ENCODE measurements at places on chromosomes 1 and 21.
A peak's percentile ranks its signal among the peaks of the same experiment; 100 is the strongest.

GRCh38 chr1:221672239-221672645 lies 69.6 kb downstream of the DUSP10 start:
- DNase-seq, result no peak

- DNase-seq, result no peak
Observed at GRCh38 chr1:174206148-174206836, 47.0 kb downstream of the RABGAP1L start.

GRCh38 chr1:51230501-51231078 lies 5.5 kb upstream of the RNF11 start:
- DNase-seq, result no peak

DNA sequence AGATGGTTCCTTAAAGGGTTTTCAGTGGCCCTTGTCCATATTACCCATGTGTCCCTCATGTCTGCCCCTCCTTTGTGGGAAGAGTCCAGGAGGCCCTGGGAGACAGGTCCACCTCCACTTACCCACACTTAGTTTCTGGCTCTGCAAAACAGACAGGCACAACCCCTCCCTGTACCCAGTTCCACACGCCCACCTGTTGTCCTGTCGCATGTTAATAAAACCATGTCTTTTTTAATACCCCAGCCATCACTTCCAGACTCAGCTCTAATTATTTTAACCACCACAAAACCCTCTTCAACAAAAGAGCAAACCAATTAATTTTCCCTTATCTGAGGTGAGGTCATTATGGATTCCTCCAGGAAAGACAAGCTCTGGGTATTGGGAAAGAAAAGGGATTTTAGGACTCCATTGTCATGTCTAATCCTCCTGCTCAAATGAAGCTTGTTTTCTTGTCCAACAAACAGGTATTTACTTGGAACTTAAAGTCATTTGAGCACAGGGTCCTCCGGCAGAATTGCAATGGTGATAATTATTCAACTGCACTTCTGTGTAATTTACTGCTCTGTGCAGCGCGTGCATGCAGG lies 68.9 kb downstream of the CCDC185 start:
- DNase-seq, result no peak

DNA sequence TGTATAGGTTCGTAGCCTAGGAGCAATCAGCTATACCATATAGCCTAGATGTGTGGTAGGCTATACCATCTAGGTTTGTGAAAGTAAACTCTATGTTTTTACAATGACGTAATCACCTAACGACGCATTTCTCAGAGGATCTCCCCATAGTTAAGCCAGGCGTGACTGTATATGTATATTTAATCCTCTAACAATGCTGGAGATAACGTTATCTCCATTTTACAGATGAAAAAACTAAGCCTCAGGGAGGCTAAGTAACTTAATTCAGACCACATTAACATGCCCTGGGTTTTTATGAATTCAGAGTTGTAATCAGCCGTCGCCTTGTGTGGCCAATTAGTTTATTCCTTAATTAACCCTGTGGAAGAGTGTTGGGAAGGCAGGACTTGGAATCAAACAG lies 107.7 kb upstream of the PLXNA2 start:
- DNase-seq, result no peak

- DNase-seq, result no peak
Observed at GRCh38 chr1:183694066-183694465, 41.0 kb upstream of the APOBEC4 start.

DNA sequence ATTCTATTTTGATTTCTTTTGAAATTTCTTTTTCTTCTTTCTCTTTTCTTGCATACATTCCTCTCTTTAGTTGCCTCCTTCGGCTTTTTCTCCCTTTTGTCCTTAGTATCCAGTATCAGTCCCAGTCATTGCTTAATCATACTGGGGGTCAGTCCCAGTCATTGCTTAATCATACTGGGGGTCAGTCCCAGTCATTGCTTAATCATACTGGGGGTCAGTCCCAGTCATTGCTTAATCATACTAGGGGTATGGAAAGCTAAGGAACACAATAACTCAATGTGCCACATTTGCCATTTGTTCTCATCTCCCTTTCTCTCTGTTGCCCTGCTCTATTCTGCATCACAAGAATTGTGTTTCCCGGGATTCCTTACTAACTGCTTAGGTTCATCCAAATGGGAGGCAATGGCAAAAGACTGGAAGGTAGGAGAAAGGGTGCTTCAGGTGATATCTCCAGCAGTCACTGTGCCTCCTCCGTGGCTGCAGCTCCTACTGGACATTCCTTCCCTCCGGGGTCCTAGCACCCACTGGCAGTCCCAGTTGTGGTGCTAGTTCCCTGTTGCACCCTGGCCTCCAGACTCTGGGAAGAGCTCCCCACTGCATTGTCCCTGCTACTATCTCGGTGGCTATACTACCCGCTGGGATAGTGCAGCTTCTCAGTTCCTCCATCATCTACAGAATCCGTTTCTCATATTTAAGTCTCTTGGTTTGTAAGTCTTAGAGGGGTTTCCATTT lies 32.6 kb upstream of the LAMC1 start:
- no peak for DNase-seq

DNA sequence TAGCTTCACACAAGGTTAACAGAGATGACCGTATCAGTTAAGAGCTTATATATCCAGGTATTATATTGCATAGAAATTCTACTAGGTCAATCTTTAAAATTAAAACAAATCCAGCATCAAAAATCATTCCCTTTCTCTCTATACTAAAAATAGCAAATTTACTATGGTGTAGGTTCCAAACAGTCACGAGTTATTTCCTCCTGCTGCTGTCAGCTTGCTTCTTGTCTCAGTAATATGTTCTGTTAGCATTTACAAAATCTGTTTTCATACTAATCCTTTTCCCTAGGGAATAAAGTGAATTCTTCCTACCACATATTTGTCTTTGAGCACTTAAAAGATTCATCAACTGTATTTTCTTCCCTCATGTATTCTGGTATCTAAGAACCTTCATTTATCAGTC lies 2.5 kb downstream of the WDR26 start:
- DNase-seq, result no peak

- DNase-seq, result no peak
Observed at GRCh38 chr1:29523576-29523975, 287.3 kb downstream of the PTPRU start.

GRCh38 chr1:31036749-31037500 lies 28.6 kb downstream of the PUM1 start:
- no peak for DNase-seq

GRCh38 chr1:219480011-219480410 lies 132.9 kb downstream of the ZC3H11B start:
- DNase-seq, result no peak

GRCh38 chr1:203177036-203177405 lies 1.4 kb upstream of the MYBPH start:
- no peak for DNase-seq

DNA sequence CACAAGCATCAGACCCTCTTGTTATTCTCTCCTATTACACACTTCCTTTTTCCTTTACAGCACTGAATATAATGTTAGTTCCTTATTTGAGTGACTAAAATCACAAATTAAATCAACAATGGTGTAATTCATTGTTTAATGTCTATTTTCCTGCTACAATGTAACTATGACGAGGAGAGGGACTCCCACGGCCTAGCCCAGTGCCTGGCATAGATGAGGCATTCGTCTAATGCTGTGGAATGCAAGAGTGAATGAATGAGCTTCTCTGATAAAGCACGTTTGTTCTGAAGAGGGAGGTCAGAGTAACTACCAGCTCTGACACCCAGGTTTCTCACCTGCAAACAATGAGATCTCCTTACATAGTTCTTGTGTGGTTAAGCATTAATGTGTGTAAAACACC lies 479.4 kb downstream of the OMA1 start:
- no peak for DNase-seq

DNA sequence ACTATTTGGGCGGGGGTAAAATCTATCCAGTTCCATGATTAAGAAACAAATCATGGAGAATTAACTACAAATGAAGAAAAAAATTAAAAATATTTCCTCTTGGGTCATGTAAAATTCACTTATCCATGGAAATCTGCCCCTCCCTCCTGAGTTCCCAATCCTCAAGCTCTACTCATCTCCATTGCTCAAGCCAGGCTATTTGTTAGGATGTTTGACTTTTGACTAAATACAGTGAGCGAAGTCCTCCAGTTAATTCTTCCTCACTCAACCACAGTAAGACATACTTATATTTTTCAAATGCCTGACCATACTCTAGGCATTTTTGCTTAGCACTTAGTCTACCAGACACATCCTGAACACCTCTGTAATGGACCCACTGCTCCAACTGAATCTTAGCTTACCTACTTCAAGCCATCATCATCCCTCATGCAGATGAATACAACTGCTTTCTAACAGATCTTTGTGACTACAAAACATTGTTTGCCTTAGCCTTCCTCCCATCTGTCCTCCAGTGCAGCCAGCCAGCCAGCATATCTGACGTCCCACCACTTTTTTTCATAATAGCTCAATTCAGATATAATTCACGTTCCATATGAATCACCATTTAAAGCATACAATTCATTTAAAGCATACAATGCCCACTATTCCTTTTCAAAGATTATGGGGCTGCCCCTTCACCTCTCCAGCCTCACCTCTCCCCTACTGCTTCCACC lies 154.2 kb downstream of the RERE start:
- DNase-seq, result no peak

DNA sequence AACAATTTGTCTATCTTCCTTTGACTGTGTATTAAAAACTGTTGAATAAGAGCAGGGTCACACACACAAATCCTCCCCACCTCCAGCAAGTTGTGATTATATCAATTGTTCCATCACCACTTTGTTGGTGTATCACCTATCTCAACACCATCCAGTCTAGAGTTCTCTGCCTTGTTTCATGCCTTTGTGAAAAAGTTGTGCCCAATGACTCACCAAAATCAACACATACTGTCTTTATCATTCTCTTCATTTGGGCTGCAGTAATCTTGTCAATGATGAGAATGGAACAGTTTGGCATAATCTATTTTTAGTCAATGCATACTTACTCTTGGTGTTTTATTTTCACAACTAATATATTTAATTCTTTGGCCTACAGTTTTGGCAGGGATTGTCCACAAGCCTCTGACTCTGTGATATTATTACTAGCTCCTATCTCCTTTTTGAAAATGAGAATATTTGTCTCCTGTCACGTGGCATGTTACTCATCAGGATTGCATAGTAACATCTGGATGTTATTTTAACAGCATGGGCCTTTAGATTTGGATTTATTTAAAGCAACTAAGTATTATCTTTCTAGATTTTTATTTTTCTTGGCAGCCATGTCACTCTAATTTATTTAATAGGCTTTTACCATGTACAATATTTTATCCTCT lies 5.1 kb downstream of the C1orf87 start:
- DNase-seq, result no peak

- no peak for DNase-seq
Observed at GRCh38 chr1:10504249-10504648, 29.5 kb downstream of the PEX14 start.

DNA sequence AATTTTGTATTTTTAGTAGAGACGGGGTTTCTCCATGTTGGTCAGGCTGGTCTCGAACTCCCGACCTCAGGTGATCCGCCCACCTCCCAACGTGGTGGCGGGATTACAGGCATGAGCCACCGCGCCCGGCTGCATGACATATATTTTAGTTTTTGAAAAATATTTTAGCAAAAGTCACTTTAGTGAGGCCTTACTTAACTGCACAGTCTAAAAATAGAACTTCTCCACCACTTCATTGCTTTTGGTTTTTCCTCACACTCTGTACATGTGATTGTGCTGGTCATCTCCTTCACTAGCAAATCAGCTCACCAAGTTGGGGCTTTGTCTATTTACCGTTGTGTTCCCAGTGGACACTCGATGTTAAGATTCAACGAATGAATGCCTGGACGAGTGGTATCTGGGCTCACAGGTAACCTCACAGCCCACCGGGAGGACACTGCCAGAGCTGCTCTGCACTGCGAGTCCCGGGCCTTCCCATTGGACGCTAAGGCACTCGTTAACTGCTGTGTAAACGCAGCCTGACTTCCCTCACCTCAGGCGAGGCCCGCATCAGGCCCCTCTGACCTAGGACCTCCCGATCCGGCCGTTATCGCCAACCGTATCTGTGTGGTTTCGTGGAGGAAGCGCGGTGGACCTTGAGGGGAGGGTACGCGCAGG lies 14.0 kb upstream of the ZNF692 start:
- DNase-seq, result peak; percentile 41

GRCh38 chr1:168766568-168766967 lies 37.6 kb upstream of the DPT start:
- DNase-seq, result no peak

DNA sequence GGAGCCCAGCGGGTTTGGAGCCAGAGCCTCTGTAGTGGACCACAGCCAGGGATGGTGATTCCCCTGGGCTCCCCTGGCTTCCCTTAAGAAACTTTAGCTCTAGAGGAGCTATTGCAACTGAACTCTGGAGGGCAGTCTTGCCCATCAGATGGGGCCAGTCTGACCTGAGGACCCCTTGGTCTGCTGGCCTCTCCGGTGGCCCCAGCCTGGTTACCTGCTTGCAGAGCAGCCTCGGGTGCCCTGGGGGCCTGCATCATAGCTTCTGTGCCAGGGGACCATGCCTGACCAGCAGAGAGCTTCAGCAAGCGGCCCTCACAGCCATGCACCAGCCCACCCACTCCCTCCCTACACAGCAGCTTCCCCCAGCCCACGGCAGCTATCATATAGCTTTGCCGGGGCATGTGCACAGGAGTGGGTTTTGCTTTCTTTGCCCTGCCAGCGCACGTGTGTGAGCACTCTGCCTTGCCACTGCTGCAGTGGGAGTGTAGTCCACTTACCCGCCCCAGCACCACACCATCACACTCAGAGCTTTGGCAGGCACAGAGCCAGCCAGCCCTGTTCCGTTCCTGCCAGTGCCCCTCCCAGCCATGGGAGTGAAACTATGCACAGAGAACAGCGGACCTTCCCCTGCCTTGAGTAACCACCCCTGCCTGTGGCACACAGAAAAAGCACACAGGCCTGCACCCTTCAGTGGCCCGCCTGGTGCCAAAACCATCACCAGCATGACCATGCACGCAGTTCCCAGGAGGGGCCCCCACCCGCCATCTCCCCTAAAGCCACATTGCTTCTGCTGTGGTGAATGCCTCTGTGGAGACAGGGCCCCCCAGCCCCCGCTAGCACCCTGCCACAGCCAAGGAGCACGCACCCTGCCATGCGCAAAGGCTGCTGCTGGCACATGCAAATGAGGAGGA lies 442.9 kb upstream of the NEGR1 start:
- DNase-seq, result no peak

- no peak for DNase-seq
Observed at GRCh38 chr1:17190010-17190995, 14.6 kb upstream of the PADI1 start.

- DNase-seq, result no peak
Observed at GRCh38 chr1:28032281-28032680, 56.1 kb downstream of the EYA3 start.

DNA sequence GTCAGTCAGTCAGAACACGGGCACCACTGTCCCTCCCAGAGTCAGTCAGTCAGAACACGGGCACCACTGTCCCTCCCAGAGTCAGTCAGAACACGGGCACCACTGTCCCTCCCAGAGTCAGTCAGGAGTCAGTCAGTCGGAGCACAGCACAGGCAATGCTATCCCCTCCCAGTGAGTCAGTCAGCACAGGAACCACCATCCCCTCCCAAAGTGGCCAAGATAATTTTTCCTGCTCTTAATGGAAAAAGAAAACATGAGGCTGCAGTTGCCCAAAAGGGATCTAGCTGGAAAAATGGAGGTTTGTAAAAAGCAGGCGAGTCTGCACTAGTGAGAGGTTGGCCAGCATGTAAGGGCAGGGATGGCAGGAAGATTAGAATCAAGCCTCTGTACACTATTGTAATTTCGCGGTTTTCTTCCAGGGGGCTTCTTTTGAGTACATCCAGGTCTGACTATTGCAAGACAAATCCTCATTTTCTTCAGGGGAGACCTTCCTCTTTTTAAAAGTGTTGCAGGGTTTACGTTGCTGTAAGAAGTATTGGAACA lies 213.8 kb downstream of the SIPA1L2 start:
- no peak for DNase-seq

GRCh38 chr1:21324368-21325141 lies 34.3 kb upstream of the ECE1 start:
- DNase-seq, result peak; percentile 65
